ENCODE measurements at places on chromosomes 6 and 20.

DNA sequence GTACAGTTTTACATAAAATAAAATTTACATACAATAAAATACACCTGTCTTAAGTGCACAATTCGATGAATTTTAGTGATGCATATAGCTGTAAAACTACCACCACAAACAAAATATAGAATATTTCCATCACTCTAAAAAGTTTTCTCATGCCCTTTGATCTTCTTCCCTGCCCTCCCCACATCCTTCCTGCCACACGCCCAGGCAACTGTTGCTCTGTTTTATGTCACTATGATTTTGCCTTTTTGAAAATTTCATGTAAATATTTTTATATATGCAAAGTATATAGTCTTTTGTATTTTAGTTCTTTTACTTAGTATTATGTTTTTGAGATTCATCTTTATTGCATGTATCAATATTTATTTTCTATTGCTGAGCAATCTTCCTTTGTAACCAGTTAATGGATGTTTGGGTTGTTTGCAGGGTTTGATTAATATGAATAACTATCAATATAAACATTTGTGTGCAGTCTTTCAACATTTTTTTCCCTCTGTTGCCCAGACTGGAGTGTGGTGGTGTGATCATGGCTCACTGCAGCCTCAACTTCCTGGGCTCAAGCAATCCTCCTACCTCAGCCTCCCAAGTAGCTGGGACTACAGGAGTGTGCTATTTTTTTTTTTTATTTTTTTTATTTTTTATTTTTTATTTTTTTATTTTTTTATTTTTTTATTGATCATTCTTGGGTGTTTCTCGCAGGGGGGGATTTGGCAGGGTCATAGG is 23.8 kb upstream of the SAMHD1 start:
- DNase-seq: peak; percentile 65

DNA sequence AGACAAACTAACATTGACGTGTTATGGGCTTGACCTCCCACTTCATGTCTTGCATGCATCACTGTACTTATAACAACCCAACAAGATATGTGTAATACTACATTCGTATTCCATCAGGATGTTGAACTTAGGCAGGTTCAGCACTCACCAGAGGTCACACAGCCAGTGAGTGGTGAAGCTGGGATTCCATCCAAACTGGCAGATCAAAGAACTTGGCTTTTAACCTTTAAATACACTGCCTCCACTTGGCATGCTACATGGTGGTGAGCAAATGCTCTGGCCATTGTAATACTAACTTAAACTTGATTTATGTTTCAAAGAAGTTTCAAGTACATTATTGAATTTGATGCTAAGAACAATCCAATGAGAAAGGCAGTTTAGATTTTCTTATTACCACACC is 10.7 kb upstream of the HDDC2 start:
- no peak for DNase-seq

- no peak for DNase-seq
Measured at GRCh38 chr20:22460803-22461202, 123.6 kb downstream of the FOXA2 start.

GRCh38 chr6:93468291-93468690 is 48.9 kb upstream of the EPHA7 start:
- no peak for DNase-seq

- DNase-seq: no peak
Measured at GRCh38 chr6:106178900-106179299, 92.8 kb downstream of the PRDM1 start.

DNA sequence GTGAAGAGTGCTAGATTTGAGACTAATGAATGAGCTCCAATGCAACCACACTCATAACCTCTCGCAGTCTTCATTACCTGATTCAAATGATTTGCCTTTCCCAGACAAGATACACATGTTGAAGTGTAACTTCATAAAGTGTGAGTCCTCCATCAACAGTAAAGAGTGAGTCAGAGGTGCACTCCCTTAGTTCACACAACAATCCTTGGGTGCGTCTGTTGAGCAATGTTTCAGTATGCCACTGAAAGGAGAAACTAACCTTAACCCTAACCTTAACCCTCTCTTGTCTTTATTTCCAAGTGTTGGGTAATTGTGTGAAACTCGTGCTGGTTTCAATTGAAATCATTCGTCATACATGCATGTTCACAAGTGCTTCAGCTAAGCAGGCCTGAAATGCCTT is 21.0 kb upstream of the RIN2 start:
- DNase-seq: peak; percentile 68

- no peak for DNase-seq
Measured at GRCh38 chr6:163602851-163603250, 188.3 kb downstream of the QKI start.

DNA sequence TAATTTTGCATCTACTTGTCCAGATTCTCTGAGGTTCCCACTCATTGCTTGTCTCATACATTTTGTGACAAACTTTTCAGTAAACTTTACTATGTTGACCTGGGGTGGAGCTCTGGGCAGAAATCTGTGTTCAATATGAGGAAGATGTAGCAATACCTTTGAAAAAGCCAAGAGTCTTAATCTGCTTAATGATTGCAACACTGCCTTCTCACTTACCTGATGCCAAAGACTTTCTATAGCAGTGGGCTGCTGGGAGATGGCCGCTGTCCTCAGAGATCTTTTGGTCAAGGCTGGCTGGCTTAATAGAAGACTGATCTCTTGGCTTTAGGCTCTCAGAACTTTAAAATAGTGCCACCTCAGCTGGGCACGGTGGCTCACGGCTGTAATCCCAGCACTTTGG is 70.1 kb upstream of the RBM24 start:
- no peak for DNase-seq

GRCh38 chr6:106097411-106098231 is 11.5 kb downstream of the PRDM1 start:
- peak; percentile 94 for DNase-seq

DNA sequence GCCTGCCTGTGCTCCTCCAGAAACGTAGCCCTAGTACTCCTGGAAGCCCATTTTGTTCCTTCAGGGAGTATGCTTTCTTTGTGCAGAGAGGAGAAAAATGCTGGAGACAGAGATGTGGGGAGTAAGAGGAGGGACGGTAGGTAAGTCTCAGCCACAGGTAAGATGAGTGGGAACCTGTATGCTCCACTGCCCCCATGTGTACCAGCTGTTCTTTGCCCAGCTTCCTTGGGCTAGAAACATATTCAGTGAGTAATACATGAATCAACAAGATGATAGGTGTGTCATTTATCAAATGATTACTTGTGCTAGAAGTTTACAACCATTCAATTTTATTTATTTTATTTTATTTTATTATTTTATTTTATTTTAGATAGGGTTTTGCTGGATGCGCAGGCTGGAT is 13.6 kb upstream of the CEP85L start:
- no peak for DNase-seq

DNA sequence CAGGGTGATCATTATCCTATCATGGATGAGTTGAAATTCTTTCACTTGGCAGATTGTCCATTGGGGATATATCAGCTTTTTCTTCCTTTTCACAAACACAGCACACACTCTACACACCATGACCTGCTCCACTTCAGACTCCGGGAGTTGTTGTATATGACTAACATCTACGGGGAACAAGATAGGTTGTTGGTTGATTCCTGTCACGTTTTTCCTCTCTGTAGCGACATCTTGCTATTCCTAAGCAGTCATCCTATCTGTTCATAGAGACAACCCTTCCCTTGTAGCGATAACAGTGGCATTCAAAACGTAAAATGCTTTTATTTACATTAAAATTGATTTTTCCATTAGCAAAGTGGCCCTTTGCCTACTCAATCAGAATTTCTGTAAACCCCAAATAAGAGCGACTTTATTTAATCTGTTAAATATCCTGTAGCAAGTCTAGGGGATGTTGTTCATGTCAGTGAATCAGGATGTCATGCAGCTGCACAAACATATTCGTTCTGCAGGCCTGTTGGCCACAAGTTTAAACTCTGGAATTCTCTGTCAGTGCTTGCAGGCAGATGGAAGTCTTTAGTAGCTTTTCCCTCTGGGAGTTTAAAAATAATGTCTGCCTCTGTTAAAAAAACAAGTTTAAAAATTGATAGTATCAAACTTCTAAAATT is 23.1 kb downstream of the PHACTR2 start:
- DNase-seq: no peak

- DNase-seq: no peak
Measured at GRCh38 chr20:33437141-33437911, 6.2 kb downstream of the SNTA1 start.

GRCh38 chr6:7971499-7971898 is 60.9 kb upstream of the TXNDC5 start:
- DNase-seq: no peak

DNA sequence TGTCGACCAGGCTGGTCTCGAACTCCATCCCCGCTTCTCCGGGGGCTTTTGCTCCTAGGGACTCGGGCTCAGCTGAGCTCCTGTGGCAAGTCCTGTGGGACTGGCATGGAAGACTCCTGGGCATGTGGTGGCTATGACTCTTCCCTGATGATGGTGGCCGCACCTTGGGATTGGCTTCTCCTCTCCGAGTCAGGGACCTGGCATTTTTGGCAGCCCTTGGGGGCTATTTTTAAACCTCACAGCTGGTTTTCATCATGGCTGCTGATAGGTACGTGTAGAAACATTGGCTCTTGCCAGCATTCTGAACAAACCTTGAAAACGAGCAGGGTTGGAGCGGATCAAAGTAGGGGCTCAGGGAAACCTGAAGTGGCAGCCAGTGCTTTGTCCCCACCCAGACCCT is 54.1 kb downstream of the RBM38 start:
- no peak for DNase-seq

DNA sequence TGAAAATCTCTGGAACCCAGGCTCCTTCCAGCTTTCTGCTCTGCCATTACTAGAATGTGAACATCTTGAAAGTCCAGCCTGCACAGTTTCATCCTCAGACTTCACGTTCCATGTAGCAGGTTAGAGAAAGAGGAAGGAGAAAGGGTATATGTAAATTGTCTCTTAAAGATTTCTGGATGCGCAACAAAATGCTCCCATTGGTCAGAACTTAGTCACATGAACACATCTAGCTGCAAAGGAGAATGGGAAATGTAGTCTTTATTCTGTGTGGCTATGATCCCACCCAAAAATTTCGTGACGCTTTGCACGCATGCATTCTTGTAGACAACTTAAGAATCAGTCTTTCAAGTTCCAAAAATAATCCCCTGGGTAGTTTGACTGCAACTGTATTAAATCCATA is 46.4 kb upstream of the CHD6 start:
- no peak for DNase-seq

DNA sequence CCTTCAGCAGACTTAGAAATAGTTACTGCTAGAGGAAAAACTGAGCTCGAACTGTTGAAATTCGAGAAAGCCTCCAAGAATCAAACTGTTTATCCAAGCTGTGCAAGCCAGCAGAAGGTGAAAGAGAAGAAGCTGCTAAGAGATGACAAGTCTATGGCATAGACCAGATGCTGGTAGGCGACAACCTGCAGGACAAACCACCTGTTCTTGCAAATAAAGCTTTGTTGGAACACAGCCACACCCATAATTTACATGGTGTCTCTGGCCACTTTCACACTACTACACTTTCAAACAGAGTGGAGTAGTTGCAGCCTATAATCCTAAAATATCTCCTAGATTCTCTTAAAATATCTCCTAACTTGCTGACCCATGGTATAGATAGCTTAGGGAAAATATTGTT is 33.3 kb downstream of the TNFRSF21 start:
- no peak for DNase-seq

DNA sequence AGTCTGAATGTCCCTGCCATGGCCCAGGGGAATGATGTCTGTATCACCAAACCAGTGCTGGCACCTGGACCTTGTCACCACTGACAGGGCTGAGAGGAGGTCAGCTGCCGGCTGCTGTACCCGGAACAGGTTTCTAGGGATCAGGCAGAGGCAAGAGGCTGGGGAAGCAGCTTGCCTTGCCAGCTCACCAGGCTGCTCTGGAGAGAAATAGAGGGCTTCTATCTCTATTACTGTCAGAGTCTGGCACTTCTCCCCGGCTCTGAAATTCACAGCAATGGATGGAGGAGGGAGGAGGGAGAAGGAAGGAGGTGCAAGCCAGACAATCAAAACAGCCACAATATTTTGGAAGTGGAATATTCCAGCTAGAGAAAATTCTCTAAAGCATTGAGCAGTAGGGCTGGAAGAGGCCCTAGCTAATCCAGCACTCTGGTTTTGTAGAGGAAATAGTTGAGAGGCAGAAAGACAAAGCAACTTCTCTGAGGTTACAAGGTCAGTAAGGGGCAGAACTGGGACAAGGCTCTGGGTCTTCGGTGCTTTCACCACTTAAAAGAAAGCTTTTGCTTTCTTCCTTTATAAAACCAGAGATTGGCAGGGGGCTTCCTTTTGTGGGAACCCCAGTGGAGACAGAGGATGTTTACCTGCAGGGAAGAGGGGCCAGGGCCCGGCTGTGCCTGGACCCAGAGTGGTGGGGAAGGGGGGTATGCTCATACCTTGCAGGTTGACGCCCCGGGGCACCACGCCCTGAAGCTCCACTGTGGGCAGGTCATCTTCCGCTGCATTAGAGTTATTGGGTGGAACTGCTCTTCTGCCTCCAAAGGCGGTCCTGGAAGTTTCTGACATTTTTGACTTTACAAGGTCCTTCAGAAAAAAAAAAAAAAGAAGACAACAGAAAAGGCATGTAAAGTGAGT is 2.4 kb downstream of the F13A1 start:
- DNase-seq: no peak

DNA sequence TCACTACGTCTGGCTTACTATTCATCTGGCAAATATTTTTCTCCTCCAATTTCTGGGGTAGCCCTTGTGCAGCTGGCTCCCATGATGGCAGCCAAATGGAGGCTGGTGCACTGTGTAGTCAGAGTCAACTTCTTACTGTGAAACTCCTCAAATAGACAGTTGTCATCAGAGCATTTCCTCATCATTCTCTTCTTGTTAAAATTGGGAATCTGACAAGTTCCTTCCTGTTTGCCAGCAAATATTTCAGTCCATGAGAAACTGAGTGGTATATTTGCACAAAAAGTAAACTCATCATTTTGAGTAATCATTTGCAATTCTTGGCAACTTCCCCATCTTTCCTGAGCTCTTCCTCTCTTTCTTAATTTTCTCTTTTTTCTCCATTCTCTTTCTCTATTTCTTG is 394.9 kb upstream of the RGS17 start:
- no peak for DNase-seq

- no peak for DNase-seq
Measured at GRCh38 chr6:153957394-153957793, 81.6 kb upstream of the OPRM1 start.

GRCh38 chr6:31247813-31248212 is 24.1 kb downstream of the HLA-C start:
- DNase-seq: no peak

GRCh38 chr6:19844689-19845088 is 7.5 kb downstream of the ID4 start:
- no peak for DNase-seq

DNA sequence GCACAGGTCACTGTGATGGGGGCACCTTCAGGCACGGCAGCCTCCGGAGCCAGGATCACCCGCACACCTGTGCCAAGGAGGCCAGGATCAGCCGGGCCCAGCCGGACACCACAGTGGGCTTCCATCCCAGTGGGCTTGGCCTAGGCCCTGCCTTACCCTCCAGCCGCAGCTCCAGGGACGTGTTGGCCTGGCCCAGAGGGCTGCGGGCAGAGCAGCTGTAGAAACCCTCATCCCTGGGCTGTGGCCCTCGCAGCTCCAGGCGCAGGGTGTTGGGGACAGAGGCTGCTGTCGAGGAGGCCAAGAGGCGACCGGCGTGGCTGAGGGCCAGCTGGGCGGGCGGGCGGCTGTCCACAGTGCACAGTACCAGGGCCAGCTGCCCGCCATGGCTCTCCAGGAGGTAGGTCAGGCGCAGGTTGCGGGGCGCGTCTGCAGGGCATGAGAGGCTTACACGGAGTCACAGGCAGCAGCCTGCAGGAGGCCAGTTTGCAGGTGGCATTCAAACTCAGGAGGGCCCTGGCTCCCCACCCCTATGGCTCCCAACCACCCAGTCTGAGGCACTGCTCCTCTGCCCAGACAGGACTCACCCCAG is 11.0 kb upstream of the ADAM33 start:
- DNase-seq: no peak
